Amniotic stem cell (primary cell): ENCODE measurements at places on chromosomes 4 and X.

- no peak for DNase-seq
Observed at GRCh38 chrX:123357941-123358340, 173.9 kb downstream of the GRIA3 start.

GRCh38 chrX:9342561-9343051 is 122.3 kb upstream of the TBL1X start:
- DNase-seq, result no peak

DNA sequence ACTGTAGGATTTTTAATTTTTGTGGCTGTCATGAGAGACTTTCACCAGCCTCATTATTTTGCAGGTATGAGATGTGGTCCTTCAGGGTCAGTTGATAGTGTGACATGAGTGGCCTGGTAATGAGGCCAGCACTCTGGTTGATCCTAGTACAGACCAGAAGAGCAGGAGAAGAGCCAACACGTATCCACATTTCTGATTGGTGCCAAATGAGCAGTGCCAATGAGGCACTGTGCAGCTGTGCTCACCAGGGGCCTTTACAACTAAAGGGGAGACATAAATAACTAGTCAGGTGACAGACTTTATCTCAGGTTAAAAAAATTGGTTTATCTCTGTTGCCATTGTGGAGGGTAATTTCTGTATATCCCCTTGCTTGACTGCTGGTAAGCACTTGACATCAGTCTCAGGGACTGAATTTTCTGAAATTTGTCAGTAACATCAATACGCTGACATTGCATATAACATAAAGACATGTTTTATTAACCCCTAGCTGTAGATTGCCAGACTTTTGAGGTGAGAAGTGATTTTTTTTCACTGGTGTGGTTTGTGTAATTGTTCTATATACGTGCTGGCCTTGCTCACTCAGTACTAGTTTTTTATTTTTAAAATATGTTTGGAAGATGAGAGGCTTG is 101.2 kb downstream of the AFF1 start:
- DNase-seq, result no peak

GRCh38 chr4:43242606-43243005 is 350.1 kb downstream of the GRXCR1 start:
- no peak for DNase-seq

- no peak for DNase-seq
Observed at GRCh38 chrX:14173873-14174272, 144.2 kb upstream of the GEMIN8 start.

DNA sequence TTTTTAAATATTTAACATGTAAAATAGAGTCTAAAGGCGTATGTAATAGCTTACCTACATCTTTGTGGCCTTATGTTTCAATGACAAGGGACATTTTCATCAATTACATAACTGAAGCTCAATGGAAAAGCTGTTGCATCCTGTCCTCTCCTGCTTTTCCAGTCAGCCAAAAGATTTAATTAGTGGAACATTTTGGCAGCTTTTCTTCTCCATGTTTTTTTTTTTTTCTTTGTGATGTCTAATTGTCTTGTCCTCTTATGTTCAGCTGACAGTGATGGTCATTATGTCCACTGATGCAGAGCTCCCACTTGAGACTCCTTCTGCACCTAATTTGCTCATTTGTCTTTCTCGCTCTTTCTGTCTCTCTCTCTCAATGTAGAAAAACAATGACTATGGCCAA is 422.2 kb downstream of the GABRG1 start:
- DNase-seq, result no peak

GRCh38 chr4:140609548-140610425 is 41.0 kb upstream of the UCP1 start:
- peak; percentile 31 for DNase-seq

GRCh38 chr4:173200103-173200884 is 31.7 kb downstream of the GALNT7 start:
- no peak for DNase-seq

DNA sequence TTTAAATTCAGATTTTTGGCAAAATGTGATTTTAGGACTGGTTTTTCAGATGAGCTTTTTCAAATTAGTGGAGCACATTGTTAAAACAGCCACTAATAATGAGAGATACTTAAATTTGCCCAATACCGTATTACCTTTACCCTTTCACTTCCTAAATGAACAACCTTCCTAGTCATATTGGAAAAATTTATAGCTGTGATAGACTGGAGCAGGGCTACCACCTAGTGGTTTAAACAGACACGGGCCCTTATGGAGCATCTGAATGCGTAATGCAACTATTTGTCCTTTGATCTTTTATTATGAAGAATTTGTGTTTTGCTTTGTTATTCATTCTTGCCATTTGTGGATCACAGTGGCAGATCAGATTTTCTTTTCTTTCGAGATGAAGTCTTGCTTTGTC is 72.7 kb downstream of the KDM6A start:
- DNase-seq, result no peak

- peak; percentile 39 for DNase-seq
Observed at GRCh38 chr4:8353912-8354453, 84.4 kb downstream of the HTRA3 start.

DNA sequence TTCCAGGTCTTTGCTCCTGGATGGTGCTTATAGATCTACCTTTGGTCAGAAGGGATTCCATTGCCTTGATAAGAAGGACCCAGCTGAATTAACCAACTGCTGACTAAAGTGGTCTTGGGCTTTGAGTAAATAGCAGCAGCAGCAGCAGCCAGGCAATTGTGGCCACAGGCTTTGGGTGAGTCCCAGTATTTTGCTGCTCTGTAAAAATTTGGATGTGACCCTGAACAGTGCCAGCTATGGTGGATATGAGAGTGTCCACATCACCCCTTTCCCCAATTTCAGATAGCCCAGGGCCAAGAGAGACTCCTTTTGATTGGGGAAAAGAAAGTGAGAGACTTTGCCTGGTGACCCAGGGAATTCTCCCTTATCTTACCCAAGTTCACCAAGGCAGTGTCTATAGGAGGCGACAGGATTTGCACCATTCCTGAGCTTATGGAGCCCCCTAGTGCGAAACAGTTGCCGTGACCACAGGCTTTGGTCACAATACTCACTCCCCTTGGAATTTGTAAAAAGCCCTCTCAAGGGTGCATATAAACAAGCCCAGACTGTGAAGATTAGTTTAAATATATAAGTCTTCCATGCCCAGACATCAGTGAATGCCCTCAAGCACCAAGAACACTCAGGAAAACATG is 518.0 kb downstream of the TMA16 start:
- DNase-seq, result no peak
